ENCODE measurements at places on chromosomes 16 and 17. TPM values are rescaled to one million over a fixed set of nuclear protein-coding genes. Genes with fewer than 3 reads are reported as not detected.

The FBXW10 gene
- 0.51 TPM for total RNA-seq

The HID1 gene
- 14.4 TPM for total RNA-seq

The NECAB2 gene
- total RNA-seq: 1.5 TPM

The CRHR1 gene
- total RNA-seq: not detected

The RNF43 gene
- not detected for total RNA-seq

The MARCHF10 gene
- total RNA-seq: 0.16 TPM

The HCRT gene
- not detected for total RNA-seq

The HEATR9 gene
- total RNA-seq: not detected

The PSMD12 gene
- 56.2 TPM for total RNA-seq

The SLC26A11 gene
- total RNA-seq: 13.2 TPM

The NPIPA8 gene
- total RNA-seq: 0.93 TPM

The STAT3 gene
- total RNA-seq: 353 TPM

The PIRT gene
- not detected for total RNA-seq

The ZNF771 gene
- 6.3 TPM for total RNA-seq

The KRT38 gene
- not detected for total RNA-seq

The CA10 gene
- not detected for total RNA-seq

The HASPIN gene
- total RNA-seq: 0.16 TPM

Data from mesenteric fat pad (tissue), 1 donor.